MM.1S (cell line): ENCODE measurements at places on chromosomes 13 and 19.

- peak; percentile 6 for DNase-seq
These were observed 609 bp downstream of the ZAR1L start for GRCh38 chr13:32314271-32315237.

GRCh38 chr13:72120632-72121031 is 253.6 kb upstream of the DACH1 start:
- no peak for DNase-seq

GRCh38 chr19:50820549-50821247 is 2.9 kb downstream of the KLK1 start:
- no peak for DNase-seq

DNA sequence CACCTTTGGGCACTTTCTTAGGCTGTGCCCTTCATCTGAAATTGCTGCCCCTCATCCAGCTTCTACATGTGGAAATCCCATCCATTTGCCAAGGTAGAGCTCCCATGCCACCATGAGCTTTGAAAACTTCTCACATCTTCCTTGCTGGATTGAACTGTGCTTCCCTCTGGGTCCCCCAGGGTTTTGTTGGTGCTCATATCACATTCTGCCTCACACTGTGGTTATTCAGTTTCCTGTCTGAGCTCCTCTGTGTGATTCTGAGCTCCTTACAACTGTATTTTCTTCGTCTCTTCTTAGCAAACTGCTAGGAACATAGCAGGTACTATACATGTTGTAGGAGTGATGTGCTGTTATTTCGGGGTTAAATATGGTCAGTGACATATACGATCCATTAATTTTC is 74.9 kb upstream of the KL start:
- DNase-seq = no peak

GRCh38 chr19:20276011-20276731 is 109.2 kb downstream of the ZNF486 start:
- no peak for DNase-seq
